ENCODE measurements at places on chromosomes 3 and 15.

DNA sequence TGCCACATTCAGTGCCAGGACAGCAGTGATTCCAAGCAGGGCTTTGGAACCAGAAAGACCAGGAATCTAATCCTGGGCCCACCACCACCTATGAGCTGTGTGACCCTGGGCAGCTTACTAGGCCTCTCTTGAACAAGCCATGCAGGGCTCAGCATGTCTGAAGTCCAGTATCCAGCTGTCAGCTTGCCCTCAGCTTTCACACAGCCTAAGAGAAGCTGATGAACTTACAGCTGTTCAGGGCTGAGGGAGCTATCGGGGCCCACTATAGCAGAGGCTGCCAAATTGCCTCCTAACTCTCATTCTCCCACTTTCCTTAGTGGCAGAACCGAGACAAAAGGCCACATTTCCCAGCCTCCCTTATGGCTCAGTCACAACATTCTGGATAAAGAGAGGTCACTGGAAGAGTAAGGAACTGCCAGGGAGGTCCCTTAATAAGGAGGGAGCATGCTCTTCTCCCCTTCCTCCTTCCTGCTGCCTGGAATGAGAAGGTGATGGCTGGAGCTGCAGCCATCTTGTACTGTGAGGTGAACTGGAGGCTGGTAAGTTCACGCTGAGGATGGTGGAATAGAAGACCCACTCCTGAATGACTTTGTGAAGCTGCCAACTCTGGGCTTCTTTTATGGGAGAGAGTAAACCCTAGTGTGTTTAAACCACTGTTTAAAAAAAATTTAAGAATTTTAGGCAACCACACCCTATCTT lies 34.5 kb downstream of the FEM1B start:
- DNase-seq = no peak

DNA sequence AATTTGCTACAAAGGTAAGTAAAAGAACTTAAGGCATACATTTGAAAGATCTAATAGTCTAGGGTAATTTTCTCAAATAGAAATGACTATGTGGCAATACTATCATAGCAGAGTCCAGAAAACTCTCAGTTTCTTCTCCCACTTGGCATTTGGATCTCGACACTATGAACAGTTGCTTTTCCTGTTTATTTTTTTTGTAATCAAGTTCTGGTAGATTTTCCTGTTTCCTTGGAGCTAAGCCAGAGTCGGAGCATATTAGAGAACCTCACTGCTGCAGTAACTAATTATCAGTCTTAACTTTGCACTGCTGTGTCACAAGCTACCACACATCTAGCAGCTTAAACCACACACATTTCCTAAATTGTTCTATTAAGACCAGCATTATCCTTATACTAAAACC lies 44.9 kb upstream of the ZNF385D start:
- no peak for DNase-seq

DNA sequence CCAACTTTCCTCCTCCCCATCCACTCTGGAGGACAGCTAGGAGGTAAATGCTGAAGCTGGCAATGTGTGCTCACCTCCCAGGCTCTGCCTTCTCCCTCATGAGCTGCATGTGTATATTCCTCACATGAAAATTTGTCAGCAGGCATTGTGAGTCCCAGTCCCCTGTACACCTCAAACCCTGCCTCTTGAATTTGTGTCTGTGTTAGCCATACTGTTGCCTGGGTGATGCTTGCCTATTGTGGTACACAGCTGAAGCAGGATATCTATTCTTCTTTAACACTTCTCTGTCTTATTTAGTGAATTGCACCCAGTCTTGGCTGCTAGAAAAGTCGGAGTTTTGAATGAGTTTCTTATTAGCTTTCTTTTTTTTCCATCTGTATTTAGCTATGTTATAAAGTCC lies 586.0 kb upstream of the TGFBR2 start:
- DNase-seq = no peak

GRCh38 chr3:185896636-185897035 lies 41.2 kb downstream of the TRA2B start:
- no peak for DNase-seq

GRCh38 chr3:104687362-104687761 lies 679.3 kb upstream of the ALCAM start:
- DNase-seq = no peak

DNA sequence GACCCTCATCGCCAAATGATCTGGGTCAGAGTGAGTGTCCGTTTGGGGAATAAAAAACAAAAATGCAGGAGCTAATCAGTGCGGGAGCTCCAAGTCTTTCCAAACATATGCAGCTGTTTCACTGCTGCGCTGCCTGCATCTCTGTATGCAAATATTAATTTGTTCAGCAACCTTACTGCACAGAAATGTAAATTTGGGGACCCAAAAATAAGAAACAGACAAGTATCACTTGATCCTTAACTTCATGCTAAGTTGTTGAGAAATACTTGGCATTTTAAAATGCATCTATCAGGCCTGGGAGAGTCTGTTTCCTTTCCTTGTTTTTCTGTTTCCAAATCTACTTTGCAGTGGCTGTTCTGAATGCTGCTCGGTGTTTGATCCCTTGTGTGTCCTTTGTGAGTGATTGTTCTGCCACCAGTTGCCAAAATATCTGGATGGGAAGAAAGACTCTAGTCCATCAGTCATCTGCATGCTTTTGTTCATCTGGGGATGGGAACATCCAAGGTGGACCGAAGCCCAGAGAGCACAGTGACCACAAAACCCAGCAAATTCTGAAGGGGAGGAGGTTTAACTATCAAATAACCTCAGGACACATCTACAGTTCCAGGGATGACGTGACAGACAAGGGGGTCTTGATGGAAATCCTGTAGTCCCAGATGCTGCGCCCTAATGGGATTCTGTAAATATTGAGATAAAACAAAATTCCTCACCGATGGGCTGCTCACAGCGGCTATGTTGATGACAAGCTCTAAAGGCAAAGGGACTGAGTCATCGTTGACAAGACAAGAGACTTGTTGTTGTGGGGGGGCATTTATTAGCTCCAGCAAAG lies 199.5 kb upstream of the WNT5A start:
- no peak for DNase-seq

GRCh38 chr3:71725271-71725991 lies at the start of gene EIF4E3:
TSS of gene EIF4E3 (minus strand) at chr3:71725402. CDS start at chr3:71725367, 35 bp downstream.
- DNase-seq = peak; percentile 65

GRCh38 chr3:105527949-105528348 lies 161.2 kb downstream of the ALCAM start:
- no peak for DNase-seq

Measured in sciatic nerve (tissue), 2 donors.